Endodermal cell (in vitro differentiated cells): ENCODE measurements at places on chromosomes 6 and 20. TPM values are rescaled to one million over a fixed set of nuclear protein-coding genes. Genes with fewer than 3 reads are reported as not detected.
A peak's percentile ranks its signal among the peaks of the same experiment; 100 is the strongest.

- H3K36me3 ChIP-seq, result no peaks in the 10 kb centered on the region
- no peaks in the 10 kb centered on the region for H3K4me1 ChIP-seq
- no peak overlapping the region for H3K27ac ChIP-seq
- peaks cover 3% of the 10 kb centered on the region for H3K27me3 ChIP-seq
- no peak overlapping the region for H3K4me3 ChIP-seq
- no peak for DNase-seq
These were observed 214.3 kb downstream of the TFAP2C start for GRCh38 chr20:56843386-56843785.

ENPP1 gene
- 6.5 to 11.6 TPM (median 10.9 TPM) in 3 replicates for total RNA-seq

SLC22A2 gene
- 0.64 TPM in 1 of 2 replicates, not detected in the other for total RNA-seq

BPIFB2 gene
- total RNA-seq, result not detected in 3 replicates

DNA sequence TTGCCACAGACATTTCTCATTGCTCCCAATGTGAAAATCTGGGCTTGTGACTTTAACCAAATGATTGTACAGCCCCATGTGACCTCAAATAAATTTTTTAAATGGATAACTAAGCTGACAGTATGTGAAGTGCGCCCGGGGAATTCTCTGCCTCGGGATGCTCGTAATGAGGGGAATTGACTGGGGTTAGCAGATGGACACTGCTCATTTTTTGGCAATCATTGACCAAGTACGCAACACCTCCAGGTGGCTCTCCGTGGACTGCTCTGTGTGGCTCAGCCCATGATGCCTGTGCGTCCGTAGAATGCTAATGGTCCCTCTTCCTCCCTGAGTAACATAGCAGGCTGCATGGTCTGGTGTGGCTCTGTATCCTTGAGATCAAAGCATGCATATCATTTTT is 42.4 kb downstream of the FARS2 start:
- H3K4me3 ChIP-seq, result no peak overlapping the region
- H3K27ac ChIP-seq, result no peak overlapping the region
- H3K27me3 ChIP-seq, result no peaks in the 10 kb centered on the region
- no peak for DNase-seq
- H3K36me3 ChIP-seq, result no peaks in the 10 kb centered on the region

MYB gene
- 4.2 and 5.3 TPM in 2 replicates for total RNA-seq

UBR2 gene
- 21.6 to 23.8 TPM (median 22.7 TPM) in 3 replicates for total RNA-seq

DNA sequence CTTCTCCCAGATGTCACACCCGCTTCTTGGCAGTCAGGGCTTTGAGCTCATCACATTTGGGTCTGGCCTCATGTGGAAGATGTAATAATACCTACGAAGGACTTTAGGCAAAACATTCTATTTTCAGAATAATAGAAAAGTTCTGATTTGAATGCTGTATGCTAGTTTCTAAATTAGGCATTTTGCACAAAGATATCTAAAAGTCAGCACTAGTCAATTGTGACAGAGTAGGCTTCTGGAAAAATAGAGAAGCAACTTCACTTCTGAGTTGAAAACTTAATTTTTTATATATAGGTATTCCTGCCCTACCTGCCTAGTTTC is 38.3 kb upstream of the CD2AP start:
- DNase-seq, result no peak
- no peaks in the 10 kb centered on the region for H3K36me3 ChIP-seq
- H3K4me1 ChIP-seq, result no peaks in the 10 kb centered on the region

GRCh38 chr6:24274441-24275083 is 83.3 kb downstream of the DCDC2 start:
- no peaks in the 10 kb centered on the region for H3K27me3 ChIP-seq
- DNase-seq, result no peak
- H3K36me3 ChIP-seq, result no peaks in the 10 kb centered on the region
- no peak overlapping the region for H3K4me3 ChIP-seq

GRCh38 chr6:43993881-43994523 is 133.2 kb downstream of the MRPL14 start:
- no peaks in the 10 kb centered on the region for H3K36me3 ChIP-seq
- H3K4me1 ChIP-seq, result peaks cover 17% of the 10 kb centered on the region
- H3K27me3 ChIP-seq, result no peaks in the 10 kb centered on the region
- H3K4me3 ChIP-seq, result no peak overlapping the region

DNA sequence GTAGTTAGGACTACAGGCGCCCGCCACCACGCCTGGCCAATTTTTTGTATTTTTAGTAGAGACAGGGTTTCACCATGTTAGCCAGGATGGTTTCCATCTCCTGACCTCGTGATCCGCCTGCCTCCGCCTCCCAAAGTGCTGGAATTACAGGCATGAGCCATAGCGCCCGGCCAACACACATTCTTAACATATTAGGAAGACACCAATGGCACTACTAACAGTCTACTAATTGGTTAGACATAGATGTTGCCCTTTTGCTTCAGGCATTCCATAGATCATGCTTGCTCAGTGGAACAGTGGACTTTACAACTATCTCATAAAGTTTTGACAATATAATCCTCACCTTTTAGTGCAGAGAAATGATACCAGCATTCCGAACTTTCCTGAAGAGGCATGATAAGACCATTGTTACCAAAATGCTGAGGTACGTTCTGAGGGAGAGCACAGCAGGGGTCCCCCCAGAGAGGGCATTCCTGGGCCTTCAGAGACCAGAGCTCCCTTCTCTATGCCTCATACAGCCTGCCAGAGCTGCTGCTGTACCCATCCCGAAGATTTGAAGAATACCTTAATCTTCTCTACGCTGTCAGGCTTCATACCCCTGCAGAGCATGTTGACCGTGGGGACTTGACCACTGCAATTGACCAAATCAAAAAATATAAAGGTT is 89.4 kb downstream of the ECT2L start:
- H3K4me1 ChIP-seq, result no peaks in the 10 kb centered on the region
- peak; percentile 53 for DNase-seq
- no peak overlapping the region for H3K27ac ChIP-seq

DNA sequence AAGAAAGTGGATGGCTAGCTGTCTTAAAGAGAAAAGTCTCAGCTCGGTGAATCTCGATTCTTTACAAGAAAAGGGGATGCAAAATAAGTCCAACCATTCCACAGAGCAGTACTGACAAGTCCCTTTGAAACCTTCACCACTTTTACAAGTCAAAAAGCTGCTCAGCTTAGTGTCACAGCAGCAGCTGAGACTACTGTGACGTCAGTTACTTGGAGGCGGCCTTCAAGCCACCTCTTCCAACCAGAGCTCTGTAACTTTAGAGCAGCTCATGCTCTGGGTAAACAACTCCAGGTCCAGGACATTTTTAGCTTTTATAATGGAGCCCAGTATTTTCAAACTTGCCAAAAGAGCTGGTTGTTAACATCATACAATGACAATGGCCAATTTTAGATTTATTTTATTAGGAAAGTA is at the start of gene KIAA0408:
TSS of gene KIAA0408 (minus strand) at position 159 of the 411 bp plus-strand sequence. CDS start 5,408 bp downstream, outside the sequence.
- H3K36me3 ChIP-seq, result no peaks in the 10 kb centered on the region
- no peaks in the 10 kb centered on the region for H3K4me1 ChIP-seq
- H3K27ac ChIP-seq, result no peak within 1 kb of the TSS
- peak; percentile 82 for DNase-seq
- H3K4me3 ChIP-seq, result no peak within 1 kb of the TSS

DNA sequence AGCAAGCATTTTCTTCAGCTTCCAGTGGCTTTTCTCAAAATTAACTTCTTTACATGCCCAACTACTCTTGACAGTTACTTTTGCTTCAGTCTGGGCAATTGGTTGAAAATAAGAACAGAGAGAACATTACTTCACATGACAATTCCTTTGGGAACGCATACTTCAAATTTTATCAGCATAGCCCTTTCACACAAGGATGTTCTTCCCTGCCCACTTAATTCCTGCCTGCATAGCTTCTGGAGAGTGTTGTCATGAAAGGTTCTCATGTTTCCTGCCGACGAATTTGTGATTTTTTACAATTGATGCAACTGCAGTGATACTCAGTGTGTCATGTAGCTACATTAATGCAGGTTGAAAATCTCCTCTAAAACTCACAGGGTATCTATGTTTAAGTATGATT is 22.0 kb upstream of the SNRNP48 start:
- H3K4me3 ChIP-seq, result no peak overlapping the region
- peaks cover 99% of the 10 kb centered on the region for H3K36me3 ChIP-seq
- DNase-seq, result no peak
- no peak overlapping the region for H3K27ac ChIP-seq

GRCh38 chr6:52929321-52930164 is 20.0 kb upstream of the GSTA3 start:
- H3K27me3 ChIP-seq, result peaks cover 6% of the 10 kb centered on the region
- H3K36me3 ChIP-seq, result no peaks in the 10 kb centered on the region
- H3K4me1 ChIP-seq, result no peaks in the 10 kb centered on the region
- no peak overlapping the region for H3K4me3 ChIP-seq
- no peak overlapping the region for H3K27ac ChIP-seq

GRCh38 chr6:13294499-13295069 is 33.8 kb downstream of the TBC1D7 start:
- H3K27me3 ChIP-seq, result no peaks in the 10 kb centered on the region
- no peak overlapping the region for H3K4me3 ChIP-seq
- DNase-seq, result peak; percentile 10
- H3K36me3 ChIP-seq, result peaks cover 71% of the 10 kb centered on the region

GRCh38 chr20:53837126-53837826 is 233.1 kb downstream of the BCAS1 start:
- H3K27me3 ChIP-seq, result no peaks in the 10 kb centered on the region
- no peak overlapping the region for H3K27ac ChIP-seq
- no peaks in the 10 kb centered on the region for H3K36me3 ChIP-seq

GRCh38 chr6:7112741-7113313 is 5.1 kb downstream of the RREB1 start:
- no peak overlapping the region for H3K27ac ChIP-seq
- peaks cover 12% of the 10 kb centered on the region for H3K4me1 ChIP-seq
- DNase-seq, result peak; percentile 79

GRCh38 chr20:12847872-12848271 is 160.9 kb upstream of the SPTLC3 start:
- H3K36me3 ChIP-seq, result no peaks in the 10 kb centered on the region
- H3K27ac ChIP-seq, result no peak overlapping the region
- H3K4me3 ChIP-seq, result no peak overlapping the region
- H3K4me1 ChIP-seq, result peaks cover 2% of the 10 kb centered on the region
- H3K27me3 ChIP-seq, result no peaks in the 10 kb centered on the region
- no peak for DNase-seq

KCNQ5 gene
- 2.4 and 2.6 TPM in 2 replicates for total RNA-seq

- no peaks in the 10 kb centered on the region for H3K36me3 ChIP-seq
- H3K4me1 ChIP-seq, result no peaks in the 10 kb centered on the region
- H3K27ac ChIP-seq, result no peak overlapping the region
These were observed 11.6 kb upstream of the MAK start for GRCh38 chr6:10849901-10850300.

- H3K36me3 ChIP-seq, result no peaks in the 10 kb centered on the region
- no peaks in the 10 kb centered on the region for H3K4me1 ChIP-seq
- no peaks in the 10 kb centered on the region for H3K27me3 ChIP-seq
- H3K27ac ChIP-seq, result peak overlapping the region; percentile 59
- DNase-seq, result peak; percentile 92
These were observed 572 bp downstream of the DSE start for GRCh38 chr6:116371120-116371917.

DNA sequence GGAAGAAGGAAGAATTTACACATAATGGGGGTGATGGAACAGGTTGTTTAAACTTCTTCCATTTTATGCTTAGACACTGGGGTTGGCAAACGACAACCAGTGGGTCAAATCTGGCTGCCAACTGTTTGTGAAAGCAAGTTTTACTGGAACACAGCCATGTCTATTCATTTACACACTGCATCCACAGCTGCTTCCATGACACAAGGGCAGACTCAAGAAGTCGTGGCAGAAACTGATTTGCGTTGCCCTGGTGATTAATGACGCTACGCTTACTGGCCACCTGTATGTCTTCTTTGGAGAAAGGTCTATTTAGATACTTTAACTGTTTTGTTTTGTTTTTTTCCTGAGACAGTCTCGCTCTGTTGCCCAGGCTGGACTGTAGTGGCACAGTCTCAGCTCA is 19.0 kb downstream of the CTCFL start:
- H3K36me3 ChIP-seq, result no peaks in the 10 kb centered on the region
- no peak overlapping the region for H3K4me3 ChIP-seq
- no peaks in the 10 kb centered on the region for H3K4me1 ChIP-seq
- H3K27me3 ChIP-seq, result peaks cover 23% of the 10 kb centered on the region
- H3K27ac ChIP-seq, result peak overlapping the region; percentile 10

PTCRA gene
- not detected in 2 replicates for total RNA-seq
